Gastrocnemius medialis (tissue), 4 donors: ENCODE measurements at places on chromosomes 16 and 17. TPM values are rescaled to one million over a fixed set of nuclear protein-coding genes. Genes with fewer than 3 reads are reported as not detected.

- DNase-seq, result no peak
Observed at GRCh38 chr17:40348136-40348504, 16.4 kb downstream of the GJD3 start.

GRCh38 chr17:49343273-49343672 lies 18.8 kb downstream of the ZNF652 start:
- no peak for DNase-seq

CDRT15L2 gene
- not detected for total RNA-seq

DNA sequence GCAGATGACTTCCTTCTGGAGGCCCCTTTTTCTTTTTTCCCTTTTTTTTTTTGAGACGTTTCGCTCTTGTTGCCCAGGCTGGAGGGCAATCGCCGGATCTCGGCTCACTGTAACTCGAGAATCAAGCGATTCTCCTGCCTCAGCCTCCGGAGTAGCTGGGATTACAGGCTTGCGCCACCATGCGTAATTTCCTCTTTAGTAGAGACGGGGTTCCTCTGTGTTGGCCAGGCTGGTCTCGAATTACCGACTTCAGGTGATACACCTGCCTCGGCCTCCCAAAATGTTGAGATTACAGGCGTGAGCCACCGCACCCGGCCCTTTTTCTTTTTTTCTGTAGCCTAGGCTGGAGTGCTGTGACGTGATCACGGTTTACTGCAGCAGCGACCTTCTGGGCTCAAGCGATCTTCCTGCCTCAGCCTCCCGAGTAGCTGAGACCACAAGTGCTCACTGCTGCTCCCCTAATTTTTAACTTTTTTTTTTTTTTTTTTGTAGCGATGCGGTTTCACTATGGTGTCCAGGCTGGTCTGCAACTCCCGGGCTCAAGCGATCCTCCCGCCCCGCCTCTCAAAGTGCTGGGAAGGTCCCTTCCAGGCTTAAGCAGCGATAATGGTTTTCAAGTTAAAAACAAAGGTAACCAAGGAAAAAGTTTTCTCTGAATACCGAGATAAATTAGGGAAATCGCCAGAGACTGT lies 956 bp upstream of the IST1 start:
- peak; percentile 62 for DNase-seq

SPATA22 gene
- total RNA-seq, result not detected

PMFBP1 gene
- total RNA-seq, result not detected

- DNase-seq, result no peak
Observed at GRCh38 chr17:78598013-78598471, 20.8 kb upstream of the DNAH17 start.

GRCh38 chr16:54923055-54923473 lies 7.6 kb upstream of the IRX5 start:
- DNase-seq, result no peak

SIRT7 gene
- total RNA-seq, result 7.6 TPM

DNA sequence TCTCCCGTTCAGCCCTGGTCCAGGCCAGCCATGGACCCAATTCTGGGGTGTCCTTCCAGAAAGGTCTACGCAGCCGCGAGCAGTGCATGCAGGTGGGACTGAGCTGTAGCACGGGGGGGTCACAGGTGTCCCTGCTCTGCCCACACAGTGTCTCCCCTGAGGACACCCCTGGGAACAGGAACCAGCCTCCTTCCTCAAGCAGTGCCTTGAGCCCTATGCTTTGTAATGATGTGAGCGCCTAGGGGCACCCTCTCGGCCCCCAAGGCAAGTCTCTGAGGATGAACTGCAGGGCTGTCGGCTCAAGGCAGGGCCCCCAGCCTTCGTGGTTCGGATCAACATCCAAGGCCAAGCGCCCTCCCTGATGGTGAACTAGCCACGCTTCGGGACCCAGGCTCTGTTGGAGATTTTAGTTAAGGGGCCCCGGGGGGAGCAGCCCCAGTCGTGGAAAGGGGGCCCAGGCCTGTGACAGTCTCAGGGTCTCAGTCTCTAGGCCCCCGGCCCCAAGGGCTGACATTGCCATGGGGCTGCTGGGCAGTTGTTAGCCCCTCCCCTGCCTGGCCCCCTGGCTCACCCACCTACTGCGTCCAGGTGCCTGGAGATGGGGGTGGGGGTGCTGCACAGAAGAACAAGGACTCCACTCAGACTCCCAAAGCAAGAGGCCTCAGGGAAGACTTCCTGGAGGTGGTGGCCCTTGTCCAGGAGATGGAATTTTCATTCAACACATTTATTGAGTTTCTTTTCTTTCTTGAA lies 2.3 kb downstream of the IL17C start:
- DNase-seq, result no peak

DNA sequence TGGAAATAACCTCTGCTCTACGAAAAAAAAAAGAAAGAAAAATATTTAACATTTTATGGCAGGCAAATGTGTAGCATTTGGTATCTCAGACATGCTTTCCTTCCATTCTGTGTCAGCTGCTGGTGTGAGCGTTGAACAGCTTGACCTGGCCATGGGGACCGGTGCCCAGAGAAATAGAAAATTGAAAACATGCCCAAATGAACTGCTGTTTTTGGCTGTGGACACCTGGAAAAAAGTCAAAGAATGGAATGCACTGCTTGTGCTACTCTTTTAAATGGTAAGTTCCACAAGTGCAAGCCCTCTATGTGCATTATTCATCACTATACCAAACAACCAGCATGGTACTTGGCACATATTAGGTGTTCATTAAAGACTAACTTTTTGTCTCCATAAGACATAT lies 127.2 kb downstream of the CDH8 start:
- no peak for DNase-seq

DNA sequence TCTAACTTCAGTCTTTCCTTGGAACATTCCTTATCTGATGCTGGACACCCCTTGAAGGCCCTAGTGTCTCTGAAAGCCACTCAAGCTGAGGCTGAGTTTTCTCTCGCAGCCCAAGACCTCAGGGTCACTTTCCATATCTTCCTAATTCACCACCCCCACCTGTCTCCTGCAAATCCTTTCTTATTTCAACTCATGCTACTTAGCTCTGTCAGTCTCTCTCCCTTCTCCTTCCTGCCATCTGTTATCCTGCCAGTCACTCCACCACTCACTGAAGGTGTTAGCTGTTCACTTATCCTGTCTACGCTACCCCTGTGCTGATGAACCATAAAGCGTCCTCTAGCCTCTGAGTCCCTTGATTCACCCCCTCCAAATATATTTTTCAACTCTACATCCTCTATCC lies 143.9 kb upstream of the SHISA6 start:
- no peak for DNase-seq

DNA sequence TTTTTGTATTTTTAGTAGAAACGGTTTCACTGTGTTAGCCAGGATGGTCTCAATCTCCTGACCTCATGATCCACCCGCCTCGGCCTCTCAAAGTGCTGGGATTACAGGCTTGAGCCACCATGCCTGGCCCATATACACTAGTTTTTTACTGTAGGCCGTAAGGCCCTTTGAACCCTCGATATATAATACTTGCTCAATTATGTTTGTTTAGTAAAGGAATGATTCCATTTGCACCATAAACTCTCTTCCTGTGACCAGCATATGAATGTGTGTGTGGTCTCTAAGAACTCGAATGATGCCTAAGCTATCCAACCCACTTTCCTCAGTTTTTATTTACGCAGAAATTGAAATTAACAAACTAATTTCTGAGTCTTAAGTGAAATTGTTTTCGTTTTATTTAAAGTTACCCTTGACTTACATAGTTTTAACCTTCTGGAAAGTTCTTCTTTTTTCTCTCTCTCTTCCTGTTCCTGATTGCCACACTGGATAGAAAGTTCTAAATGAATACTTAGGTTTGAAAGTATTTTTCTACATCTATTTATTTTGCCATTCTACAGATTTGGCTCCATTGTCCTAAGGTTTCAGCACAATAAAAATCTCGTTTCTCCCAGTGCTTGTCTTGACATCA lies 37.9 kb downstream of the PIGL start:
- no peak for DNase-seq

TMC6 gene
- total RNA-seq, result 2.7 TPM
